ENCODE measurements at places on chromosomes 5 and 9. TPM values are rescaled to one million over a fixed set of nuclear protein-coding genes. Genes with fewer than 3 reads are reported as not detected.

The KIAA0825 gene
- polyA plus RNA-seq: 2.2 TPM

The PLPPR1 gene
- 3.6 TPM for polyA plus RNA-seq

The LECT2 gene
- 0.19 TPM for polyA plus RNA-seq

GRCh38 chr5:90967851-90968250 is 409.3 kb downstream of the ADGRV1 start:
- DNase-seq: no peak

- DNase-seq: no peak
Observed at GRCh38 chr5:1637639-1638481, 114.1 kb upstream of the LPCAT1 start.

- no peak for DNase-seq
Observed at GRCh38 chr9:133147412-133148198, 16.1 kb downstream of the GBGT1 start.

DNA sequence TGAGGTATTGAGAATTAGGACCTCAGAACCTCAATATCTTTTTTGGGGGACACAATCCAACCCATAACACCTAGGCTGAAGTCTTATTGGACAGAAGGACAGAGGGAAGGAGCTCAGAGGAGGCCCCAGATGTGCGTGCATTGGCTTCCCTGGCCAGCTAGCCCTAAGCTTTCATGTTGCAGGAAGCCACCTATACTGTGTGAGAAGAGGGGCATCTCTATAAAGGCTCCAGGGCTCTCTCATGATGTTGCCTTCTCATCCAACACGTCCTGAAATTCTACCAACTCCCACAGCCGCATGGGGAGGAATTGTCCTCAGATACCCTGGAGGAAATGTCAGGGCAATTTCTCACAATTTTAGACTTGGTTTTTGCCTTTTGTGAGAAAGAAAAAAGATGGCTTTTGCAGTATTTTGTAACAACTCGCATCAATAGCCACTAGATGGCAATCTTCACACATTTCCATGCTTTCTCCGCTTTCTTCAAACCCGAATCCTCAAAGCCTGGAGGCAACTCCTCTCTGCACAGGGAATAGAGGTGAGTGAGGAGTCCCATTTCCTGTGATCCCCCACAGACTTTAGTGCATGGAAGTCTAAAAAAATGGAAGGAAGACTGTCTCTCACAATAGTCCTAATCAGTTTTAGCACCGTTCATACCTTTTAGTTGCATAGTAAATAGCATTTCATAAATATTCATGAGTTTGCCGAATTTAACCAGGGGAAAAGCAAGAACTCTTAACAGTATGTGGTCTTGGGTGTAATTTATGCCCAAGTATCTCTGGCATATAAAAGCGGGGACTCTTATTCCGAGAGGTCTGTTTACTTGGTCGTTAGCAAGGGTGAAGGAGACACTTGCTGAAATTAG is 7.4 kb upstream of the PPP3R2 start:
- DNase-seq: peak; percentile 26

- DNase-seq: no peak
Observed at GRCh38 chr5:141234109-141234667, 11.0 kb upstream of the PCDHB15 start.

DNA sequence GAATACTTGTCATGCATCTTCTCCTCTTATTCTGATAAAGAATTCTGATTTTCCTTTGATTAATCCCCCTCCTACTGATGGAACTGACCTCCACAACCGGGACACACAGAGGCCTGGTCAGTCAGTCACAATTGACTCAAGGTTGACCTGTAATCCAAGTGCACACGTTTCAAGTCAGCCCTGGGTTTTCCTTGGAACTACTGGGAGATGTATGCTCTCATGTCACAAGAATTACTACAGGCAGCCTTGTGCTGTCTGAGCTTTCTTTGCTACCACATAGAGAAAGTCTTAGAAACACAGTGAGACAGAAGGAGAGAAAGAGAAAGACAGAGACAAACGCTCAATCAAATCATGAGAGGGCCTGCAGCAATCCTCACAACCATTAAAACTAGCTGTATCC is 345.8 kb downstream of the PDE4D start:
- DNase-seq: no peak

DNA sequence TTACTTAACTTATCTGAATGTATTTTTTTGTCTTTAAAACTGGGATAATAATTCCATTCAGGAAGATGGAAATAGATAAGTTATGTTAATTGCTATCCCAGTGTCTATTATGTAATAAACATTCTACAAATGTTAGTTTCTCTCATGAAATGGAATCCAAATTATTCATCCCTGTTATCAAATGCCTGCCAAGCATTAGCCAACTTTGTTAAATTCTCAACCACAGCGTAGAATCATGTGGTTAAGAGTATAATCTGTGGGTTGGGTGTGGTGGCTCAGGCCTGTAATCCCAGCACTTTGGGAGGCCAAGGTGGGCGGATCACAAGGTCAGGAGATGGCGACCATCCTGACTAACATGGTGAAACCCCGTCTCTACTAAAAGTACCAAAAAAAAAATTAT is 912.9 kb upstream of the SEMA6A start:
- DNase-seq: no peak

- DNase-seq: no peak
Observed at GRCh38 chr5:100647461-100648230, 112.5 kb downstream of the FAM174A start.
